ENCODE measurements at places on chromosomes 3 and 15.

- H3K4me1 ChIP-seq: no peaks in the 10 kb centered on the region
- no peak overlapping the region for H3K4me3 ChIP-seq
- H3K36me3 ChIP-seq: no peaks in the 10 kb centered on the region
- peaks cover 4% of the 10 kb centered on the region for H3K27me3 ChIP-seq
- H3K27ac ChIP-seq: no peak overlapping the region
Observed at GRCh38 chr3:72013084-72013483, 228.1 kb upstream of the PROK2 start.

DNA sequence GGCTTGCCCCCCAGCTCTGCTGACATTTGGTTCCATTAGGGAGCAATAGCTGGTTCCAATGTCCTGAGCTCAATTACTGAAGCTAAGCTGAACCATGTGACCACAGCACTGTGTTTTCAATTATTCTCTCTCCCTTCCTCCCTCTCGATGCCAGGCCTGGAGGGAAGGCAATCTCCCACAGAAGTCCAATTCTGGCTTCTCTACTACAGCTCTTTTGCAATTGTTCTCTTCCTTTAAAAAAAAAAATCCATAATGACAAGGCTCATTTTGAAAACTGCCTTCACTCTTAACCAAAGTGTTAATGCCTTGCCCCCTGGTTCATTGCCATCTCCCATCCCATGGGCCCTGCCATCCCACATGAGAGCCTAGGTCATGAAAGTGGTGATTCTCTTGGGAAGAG is 24.8 kb downstream of the IL16 start:
- H3K27ac ChIP-seq: no peak overlapping the region
- H3K36me3 ChIP-seq: no peaks in the 10 kb centered on the region
- DNase-seq: peak; percentile 66
- no peaks in the 10 kb centered on the region for H3K27me3 ChIP-seq

DNA sequence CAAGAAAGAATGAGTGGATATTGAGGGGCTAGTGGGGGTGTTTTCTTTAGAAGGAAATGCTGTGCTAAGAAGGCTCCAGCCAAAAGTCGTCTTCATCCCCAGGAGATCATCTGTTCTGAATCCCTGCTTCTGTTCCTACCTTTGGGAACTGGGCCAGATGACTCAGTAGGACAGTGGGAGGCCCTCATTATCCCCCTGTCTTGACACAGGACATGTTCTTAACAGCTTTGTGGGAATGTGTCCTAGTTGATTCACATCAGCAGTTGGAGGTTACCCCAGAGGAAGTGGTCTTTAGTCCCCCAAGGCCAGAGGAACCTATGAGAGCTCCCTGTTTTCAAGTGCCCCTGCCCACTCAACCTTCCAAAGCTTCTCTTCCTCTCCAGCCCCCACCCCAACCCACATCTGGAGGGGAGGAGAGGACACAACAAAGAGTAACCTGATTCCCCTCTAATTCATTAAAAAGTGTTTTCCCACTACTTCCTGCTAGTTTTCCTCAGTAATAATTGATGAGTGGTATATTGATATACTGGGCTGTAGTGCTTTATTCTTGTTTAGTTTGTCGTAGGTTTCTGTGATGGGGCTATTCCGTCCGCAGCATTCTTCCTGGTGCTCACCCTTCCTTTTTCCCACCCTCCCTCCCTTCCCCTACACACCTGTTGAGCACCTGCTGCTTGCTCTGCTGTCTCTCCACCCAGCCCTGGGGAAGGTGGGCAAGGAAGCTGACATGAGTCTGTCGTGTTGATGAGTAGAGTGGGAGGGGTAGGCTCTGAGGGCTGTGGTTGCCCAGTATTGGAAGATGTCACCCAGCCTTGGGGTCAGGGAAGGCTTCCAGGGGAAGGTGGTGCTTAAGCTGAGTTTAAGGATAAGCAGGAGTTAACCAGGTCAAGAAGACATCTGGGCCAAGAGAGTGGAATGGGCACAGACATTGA is 9.3 kb downstream of the PXYLP1 start:
- peak overlapping the region; percentile 80 for H3K27ac ChIP-seq
- H3K27me3 ChIP-seq: no peaks in the 10 kb centered on the region
- DNase-seq: no peak
- H3K4me1 ChIP-seq: peaks cover 66% of the 10 kb centered on the region
- peaks cover under 1% of the 10 kb centered on the region for H3K36me3 ChIP-seq

- no peak overlapping the region for H3K4me3 ChIP-seq
- H3K36me3 ChIP-seq: no peaks in the 10 kb centered on the region
- H3K4me1 ChIP-seq: no peaks in the 10 kb centered on the region
- DNase-seq: no peak
- no peaks in the 10 kb centered on the region for H3K27me3 ChIP-seq
Observed at GRCh38 chr3:88509582-88509981, 359.8 kb downstream of the C3orf38 start.

GRCh38 chr3:58874795-58875194 is 175.0 kb downstream of the CFAP20DC start:
- H3K36me3 ChIP-seq: no peaks in the 10 kb centered on the region
- no peaks in the 10 kb centered on the region for H3K27me3 ChIP-seq
- no peak overlapping the region for H3K4me3 ChIP-seq

GRCh38 chr15:52069559-52069958 is 43.0 kb downstream of the BCL2L10 start:
- H3K27me3 ChIP-seq: no peaks in the 10 kb centered on the region
- no peaks in the 10 kb centered on the region for H3K36me3 ChIP-seq
- H3K4me3 ChIP-seq: no peak overlapping the region
- no peaks in the 10 kb centered on the region for H3K4me1 ChIP-seq
- no peak overlapping the region for H3K27ac ChIP-seq
- DNase-seq: no peak

DNA sequence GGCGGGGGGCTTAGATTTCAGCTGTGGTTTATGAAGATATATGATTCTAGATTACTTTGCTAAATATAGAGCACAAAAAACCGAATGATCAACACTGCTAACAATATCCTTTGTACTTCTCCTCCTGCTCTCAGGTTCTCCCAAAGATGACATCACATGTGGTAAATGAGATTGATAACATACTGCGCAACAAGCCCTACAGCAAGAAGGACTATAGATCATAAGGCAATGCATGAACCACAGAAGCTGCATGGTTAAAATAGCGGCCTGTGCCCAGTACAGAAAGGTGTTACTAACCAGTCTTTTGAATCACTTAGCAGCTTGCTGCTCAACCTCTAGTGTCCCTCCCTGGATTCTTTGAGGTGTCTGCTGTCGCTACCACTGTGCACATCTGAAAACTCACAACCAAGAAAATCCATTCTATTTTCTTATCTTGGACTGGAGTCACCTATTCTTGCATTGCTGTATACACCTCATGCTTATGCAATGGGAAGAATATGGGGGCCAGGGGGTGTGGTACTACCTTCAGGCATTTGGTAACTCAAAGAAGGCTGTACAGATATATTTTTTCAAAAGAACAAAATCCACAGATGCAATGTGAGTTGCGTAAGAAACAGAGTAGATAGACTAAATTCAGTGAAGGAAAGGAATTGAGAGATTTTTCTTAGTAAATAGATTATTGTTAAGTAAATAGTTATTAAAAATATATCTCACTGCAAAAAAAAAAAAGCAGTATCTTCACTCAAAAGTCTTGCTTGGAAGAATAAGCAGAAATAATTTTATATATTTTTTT is 18.2 kb downstream of the SSR3 start:
- no peaks in the 10 kb centered on the region for H3K27me3 ChIP-seq
- H3K4me3 ChIP-seq: no peak overlapping the region
- no peak for DNase-seq
- no peaks in the 10 kb centered on the region for H3K36me3 ChIP-seq
- H3K4me1 ChIP-seq: peaks cover 2% of the 10 kb centered on the region

DNA sequence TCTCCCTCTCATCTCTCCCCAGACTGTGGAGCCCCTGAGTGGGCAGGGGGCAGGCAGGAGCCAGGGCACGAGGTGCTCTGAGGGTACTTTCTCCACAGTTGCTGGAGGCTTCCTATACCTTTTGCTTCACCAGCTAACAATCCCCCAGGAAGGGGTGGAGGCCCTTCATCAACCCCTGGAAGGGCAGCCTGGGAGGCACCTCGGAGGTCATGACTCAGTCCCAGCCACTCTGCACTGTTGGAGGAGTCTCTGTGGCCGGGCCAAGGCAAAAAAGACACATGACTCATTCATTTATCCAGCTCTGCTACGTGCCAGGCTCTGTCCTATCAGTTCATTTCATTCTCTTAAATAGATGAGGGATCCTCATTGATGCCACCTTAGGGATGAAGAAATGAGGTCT is 15.6 kb upstream of the KY start:
- DNase-seq: no peak
- no peaks in the 10 kb centered on the region for H3K27me3 ChIP-seq

DNA sequence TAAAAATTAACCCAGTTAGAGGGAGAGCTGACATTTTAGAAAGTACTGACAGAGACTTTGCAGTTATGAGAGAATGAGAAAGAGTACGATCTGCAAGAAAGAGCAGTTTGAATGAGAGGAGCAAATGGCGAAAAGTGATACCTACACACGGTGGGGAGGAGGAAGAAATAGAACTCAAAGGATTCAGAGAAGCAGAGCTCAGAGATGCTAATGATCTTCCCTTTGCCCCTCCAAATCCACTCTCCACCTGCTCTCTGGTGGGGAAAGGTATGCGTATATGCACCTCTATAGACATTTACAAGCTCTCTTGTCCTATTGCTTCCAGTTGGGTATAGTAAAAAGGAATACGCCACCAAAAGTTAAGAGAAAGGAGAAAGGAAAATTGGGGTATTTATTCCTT is 123.3 kb upstream of the TTC14 start:
- H3K27ac ChIP-seq: no peak overlapping the region
- no peak for DNase-seq
- no peaks in the 10 kb centered on the region for H3K4me1 ChIP-seq
- no peak overlapping the region for H3K4me3 ChIP-seq
- H3K36me3 ChIP-seq: no peaks in the 10 kb centered on the region
- H3K27me3 ChIP-seq: no peaks in the 10 kb centered on the region

GRCh38 chr3:64827019-64827418 is 139.2 kb upstream of the ADAMTS9 start:
- no peak overlapping the region for H3K27ac ChIP-seq
- peaks cover 3% of the 10 kb centered on the region for H3K4me1 ChIP-seq
- H3K27me3 ChIP-seq: no peaks in the 10 kb centered on the region
- no peaks in the 10 kb centered on the region for H3K36me3 ChIP-seq

DNA sequence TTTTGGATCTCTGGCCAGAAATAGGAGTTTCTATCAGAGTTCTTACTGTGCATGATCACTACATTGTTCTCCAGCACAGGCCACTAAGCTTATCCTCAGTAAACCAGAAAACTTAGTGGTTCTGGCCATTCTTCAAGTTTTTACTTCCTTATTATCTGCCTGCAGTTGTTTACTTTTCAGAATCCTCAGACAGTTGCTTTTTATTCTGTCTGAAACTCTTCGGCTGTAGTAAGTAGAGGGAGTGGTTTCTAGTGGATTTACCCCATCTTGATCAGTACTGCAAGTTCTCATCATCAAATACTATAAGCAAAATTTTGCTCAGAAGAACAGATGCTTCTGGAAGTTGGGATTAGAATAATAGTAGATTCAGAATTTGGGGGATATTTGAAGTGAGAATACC is 193.0 kb upstream of the RARB start:
- H3K27ac ChIP-seq: no peak overlapping the region
- H3K27me3 ChIP-seq: peaks cover 2% of the 10 kb centered on the region

DNA sequence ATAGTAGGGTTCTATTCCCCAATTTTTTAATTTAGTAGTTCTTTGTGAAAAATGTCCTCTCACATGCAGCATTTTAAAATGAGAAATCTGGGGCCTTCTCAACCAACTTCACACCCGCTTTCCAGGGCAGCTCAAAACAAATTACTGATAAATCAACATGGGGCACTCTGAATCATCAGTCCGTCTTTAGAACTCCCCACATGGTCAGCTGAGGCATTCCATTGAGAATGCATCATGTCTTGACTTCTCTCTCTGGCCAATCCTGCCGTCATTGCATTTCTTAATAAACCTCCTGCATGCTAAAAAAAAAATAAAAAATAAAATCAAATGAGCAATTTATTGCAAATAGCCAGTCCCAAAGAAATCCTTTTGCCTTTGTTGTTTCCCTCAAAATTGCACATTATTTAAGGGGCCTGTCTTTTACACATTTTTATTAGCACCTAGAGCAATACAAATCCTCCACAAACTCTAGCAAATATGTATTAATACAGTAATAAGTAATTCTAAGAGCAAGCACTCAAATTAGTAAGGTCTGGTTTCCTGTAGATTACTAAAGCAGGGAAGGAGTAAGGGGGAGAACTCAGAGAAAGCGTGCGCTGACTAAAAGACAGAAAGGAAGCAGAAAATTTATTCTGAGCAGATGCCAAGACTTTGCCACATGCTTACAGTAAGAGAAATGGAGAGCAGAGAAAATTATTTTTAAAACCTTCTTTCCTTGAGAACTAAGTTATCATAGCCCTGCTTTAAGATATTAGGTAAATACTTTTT is 175.7 kb downstream of the TNIK start:
- peak overlapping the region; percentile 24 for H3K4me3 ChIP-seq
- H3K27me3 ChIP-seq: no peaks in the 10 kb centered on the region
- DNase-seq: no peak
- H3K4me1 ChIP-seq: peaks cover 60% of the 10 kb centered on the region
- H3K36me3 ChIP-seq: no peaks in the 10 kb centered on the region

DNA sequence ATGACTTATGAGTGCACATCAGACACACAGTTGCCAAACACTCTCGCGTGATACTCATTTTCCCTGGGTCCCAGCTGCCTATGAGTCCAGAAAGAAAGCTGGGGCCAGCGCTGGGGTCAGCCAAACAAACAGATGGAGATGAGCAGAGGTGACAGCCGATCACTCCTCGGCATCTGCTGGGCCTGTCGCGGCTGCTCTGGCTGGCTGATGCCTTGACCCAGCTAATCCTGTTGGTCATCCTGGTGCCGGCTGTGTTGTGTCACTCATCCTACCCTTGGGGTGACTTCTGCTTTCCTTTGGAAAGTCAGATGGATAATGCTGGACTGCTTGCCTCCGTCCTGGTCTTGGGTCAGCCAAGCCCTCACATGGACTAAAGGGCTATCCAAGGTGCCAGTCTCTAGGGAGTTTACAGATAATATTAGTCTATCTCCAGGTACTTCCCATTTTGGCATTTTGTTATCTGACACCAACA is 105.3 kb upstream of the PDZRN3 start:
- no peaks in the 10 kb centered on the region for H3K36me3 ChIP-seq
- H3K4me3 ChIP-seq: no peak overlapping the region
- H3K27me3 ChIP-seq: no peaks in the 10 kb centered on the region
- peak; percentile 94 for DNase-seq
- peak overlapping the region; percentile 84 for H3K27ac ChIP-seq

DNA sequence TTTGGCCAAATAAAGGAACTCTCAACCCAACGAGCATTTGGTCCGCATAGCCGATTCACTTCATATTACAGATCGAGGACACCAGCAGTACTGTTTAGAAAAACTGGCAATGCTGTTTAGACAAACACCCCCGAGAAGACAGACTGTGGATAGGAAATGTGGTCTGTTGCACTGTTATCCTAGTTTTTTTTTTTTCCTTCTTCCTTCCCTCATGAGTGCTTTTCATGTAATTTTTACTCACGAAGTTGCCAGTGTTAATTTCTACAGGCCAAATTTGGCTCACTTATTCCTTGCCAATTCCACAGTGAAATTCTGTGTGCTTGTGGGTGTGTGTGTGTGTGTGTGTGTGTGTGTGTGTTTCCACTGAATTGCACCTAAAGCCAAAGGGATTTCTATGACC is 165.7 kb downstream of the FOXP1 start:
- no peaks in the 10 kb centered on the region for H3K36me3 ChIP-seq
- no peaks in the 10 kb centered on the region for H3K27me3 ChIP-seq
- H3K4me1 ChIP-seq: no peaks in the 10 kb centered on the region
- DNase-seq: no peak
- no peak overlapping the region for H3K4me3 ChIP-seq

Data from psoas muscle (tissue), 8 donors.